CD4-positive, alpha-beta T cell treated with Interleukin-15 for 4 hours (primary cell): ENCODE measurements at places on chromosomes 12 and 14.

- no peak for DNase-seq
Observed at GRCh38 chr12:88994971-88995370, 357.3 kb downstream of the DUSP6 start.

DNA sequence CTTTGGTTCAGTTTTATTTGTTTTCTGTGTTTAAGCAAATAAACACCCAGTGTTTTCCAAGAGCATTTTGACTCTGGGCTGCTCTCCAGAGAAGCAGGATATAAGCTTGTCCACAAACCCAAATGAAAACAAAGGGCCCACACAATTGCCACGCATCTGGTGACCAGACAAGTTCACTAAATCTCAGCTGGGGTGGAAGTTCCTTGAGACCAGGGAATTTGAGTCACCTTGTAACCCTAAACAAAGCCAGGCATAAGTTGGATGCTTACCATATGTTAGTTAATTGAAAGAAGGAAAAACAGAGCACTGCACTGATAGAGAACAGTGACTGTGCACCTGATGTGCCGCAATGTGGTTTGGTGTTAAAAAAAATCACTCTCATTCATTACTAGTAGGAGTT is 1.6 kb upstream of the TXNRD1 start:
- no peak for DNase-seq

GRCh38 chr12:126343321-126343720 is 1278.1 kb downstream of the AACS start:
- DNase-seq, result no peak

GRCh38 chr12:108102363-108102762 is 26.7 kb upstream of the WSCD2 start:
- DNase-seq, result no peak

- DNase-seq, result no peak
Observed at GRCh38 chr12:112514456-112514855, 95.7 kb downstream of the PTPN11 start.

GRCh38 chr12:23025372-23026016 is 400.5 kb downstream of the ETNK1 start:
- DNase-seq, result no peak

DNA sequence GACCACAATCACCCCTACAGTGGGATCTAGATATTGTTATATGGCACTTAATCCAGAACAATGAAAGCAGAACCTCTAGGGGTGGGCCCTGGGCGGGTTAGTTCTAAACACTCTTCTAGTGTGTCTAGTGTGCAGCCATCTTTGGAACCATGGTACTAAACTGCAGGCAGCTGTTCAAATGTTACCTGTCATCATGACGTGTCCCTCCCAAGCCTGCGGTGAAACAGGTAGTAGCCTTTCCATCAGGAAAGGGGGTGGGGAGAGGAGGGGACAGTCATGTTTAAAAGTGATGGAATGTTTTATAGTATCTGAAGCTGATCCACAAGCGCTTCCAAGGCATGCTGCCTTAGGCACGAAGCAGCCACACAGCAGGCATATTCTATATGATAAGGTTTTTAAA is 122.6 kb upstream of the SLC35F4 start:
- no peak for DNase-seq

DNA sequence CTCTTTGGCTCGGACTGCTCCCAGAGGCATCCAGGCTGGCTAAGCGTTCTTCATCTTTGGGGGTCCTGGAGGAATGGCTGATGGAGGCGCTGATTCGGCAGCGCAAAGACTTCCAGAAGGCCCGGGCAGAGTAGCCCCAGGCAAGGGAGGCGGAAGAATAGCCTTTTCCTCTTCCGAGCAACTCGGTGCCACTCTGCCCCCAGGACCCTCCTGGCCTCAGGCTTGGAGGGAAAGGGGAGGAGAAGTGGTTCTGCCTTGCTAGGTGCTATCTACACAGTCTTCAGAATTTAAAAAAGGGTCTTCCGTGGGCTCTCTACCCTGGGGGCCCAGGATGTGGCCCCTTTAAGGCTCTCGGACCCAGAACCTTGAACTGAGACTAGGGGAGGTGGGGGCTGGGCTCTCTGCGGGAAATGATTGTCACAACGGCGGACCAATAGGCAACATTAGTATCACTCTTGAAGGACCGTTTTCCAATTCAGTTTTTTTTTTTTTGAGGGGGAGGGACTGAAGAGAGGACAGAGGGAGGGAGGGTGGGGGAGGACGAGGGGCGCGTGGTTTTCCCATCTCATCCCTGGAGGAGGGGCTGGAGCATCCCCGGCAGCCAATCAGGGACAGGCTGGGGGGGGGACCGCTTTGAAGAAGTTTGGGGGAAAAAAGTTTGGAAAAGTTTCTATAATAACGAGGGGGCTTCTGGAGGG is at the start of gene NFATC4:
Gene NFATC4, plus strand, starts transcription at position 671 of the 698 bp plus-strand sequence. CDS start 157 bp downstream, outside the sequence.
- no peak for DNase-seq

DNA sequence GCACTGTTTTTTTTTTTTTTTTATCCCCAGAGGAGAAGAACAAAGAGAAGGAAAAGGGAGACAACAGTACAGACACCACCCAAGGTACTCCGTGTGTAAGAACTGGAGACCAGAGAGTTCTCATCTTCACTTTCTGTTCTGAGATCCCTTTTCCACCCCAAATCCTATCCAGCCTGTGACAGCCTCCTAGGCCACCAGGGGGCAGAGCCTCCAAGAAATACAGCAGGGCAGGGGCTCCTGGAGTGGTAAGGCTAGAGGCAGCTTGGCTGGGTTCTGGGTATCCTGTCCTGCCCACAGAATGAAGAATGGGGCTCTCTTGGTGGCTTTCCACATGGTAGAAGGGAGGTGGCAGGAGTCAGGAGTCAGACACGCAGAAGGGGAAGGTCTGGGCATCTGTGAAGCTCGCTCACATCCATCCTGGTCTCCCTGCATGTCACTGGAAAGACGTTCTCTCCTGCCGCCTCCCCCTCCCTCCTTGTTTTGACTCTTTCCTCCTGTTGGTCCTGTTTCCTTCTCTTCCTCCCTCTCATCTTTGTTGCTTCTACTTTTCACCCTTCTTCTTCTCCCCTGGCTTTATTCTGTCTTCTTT is 12.0 kb downstream of the CLSTN3 start:
- DNase-seq, result peak; percentile 51

- no peak for DNase-seq
Observed at GRCh38 chr14:35043046-35043445, 3.0 kb upstream of the FAM177A1 start.
